ENCODE measurements at places on chromosomes 16 and 17.
A peak's percentile ranks its signal among the peaks of the same experiment; 100 is the strongest.

DNA sequence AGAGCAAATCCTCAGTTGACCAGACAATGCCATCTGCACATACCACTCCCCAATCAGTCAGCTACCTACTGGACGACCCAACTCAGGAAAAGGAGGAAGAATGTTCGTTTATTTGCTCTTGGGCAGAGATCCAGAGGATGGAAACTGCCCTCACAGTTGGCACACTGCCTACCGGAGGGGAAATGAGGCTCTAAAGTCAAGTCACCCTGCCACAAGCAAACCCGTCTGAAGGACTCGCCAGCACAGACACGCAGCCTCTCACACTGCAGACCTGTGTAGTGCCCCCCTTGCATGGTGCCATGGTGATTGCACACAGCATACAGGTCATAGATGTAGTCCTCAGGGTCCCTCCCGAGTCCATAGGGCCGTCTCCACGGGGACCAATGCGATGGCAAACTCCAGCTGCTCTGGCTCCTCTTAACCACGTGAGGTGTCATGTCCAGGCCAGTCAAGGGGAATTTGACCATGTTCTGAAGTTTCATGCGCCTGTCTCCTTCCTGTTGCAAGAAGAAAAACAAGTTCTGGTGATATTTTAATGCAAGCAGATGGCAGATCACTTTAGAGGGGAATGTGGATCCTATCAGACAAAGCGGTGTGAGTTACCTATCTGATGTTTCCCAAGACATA lies 69.5 kb downstream of the USP31 start:
- DNase-seq, result no peak

GRCh38 chr17:13957636-13958035 lies 111.7 kb upstream of the COX10 start:
- DNase-seq, result no peak

DNA sequence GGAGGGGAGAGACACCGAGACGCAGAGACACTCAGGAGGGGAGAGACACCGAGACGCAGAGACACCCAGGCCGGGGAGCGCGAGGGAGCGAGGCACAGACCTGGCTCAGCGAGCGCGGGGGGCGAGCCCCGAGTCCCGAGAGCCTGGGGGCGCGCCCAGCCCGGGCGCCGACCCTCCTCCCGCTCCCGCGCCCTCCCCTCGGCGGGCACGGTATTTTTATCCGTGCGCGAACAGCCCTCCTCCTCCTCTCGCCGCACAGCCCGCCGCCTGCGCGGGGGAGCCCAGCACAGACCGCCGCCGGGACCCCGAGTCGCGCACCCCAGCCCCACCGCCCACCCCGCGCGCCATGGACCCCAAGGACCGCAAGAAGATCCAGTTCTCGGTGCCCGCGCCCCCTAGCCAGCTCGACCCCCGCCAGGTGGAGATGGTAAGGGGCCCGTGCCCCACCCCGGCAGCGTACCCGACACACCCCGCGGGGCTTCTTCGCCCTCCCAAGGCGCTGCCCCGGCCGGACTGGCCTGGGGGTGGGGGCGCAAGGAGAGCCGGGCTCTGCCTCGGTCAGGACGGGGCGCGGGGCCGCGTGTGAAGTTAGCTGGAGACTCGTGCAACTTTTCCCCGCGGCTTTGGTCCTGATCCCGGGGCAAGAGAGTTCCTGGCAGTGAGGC lies 427 bp downstream of the PPP1R1B start:
- DNase-seq, result no peak

DNA sequence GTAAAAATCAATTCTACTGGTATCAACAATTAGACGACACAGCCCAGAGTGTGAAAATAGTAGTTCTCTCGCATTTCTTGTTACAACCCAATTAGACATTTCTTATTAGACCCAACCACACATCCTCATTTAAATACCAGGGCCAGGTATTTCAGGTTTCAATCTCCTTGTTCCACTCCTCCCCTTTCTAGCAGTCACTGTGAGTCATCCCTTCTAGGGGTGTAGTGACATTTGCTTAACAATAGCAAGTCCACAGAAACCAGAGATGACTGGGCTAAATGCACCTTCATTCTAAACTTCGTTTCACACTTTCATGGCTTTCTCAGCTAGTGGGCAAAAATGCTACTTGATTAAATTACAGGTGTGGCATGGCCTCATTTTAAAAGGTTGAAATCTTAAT lies 116.9 kb upstream of the CACNG3 start:
- DNase-seq, result no peak

GRCh38 chr16:55815320-55815719 lies 17.6 kb downstream of the CES1 start:
- DNase-seq, result no peak

GRCh38 chr16:64700628-64701027 lies 421.2 kb downstream of the CDH11 start:
- no peak for DNase-seq

- no peak for DNase-seq
These were observed 37.5 kb downstream of the SRCIN1 start for GRCh38 chr17:38568274-38568673.

- no peak for DNase-seq
These were observed 1.2 kb downstream of the QPRT start for GRCh38 chr16:29680180-29680598.

GRCh38 chr16:73339821-73340220 lies 291.9 kb upstream of the ZFHX3 start:
- DNase-seq, result no peak

DNA sequence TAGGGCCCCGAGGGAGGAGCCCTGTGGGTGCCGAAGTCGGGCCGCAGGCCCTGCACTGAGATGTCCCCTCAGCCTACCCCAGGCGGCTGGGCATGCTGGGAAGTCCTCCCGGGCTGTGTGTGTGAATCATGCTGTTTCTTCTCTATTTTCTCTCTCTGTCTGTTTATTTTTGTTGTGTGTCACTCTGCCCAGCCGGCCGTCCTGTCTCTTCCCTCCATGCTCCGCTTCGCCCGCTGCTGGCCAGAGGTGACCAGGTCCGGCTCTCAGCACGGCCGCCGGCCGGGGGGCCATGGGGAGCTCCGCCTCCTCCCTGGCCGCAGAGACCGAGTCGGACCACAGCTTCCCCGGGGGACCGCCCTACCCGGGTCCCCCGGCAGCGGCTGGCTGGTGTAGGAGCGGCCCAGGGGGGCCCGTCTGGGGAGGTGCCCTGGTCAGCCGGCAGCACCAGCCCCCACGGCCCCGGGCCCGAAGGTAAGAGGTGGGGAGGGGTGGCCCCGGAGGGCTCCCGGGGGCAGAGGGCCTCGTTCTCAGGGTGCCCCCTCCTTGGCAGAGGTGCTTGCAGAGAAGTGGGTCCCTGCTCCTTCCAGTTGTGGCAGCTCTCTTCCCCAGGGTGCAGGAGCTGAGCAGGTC lies 12.5 kb downstream of the CAPN15 start:
- no peak for DNase-seq

DNA sequence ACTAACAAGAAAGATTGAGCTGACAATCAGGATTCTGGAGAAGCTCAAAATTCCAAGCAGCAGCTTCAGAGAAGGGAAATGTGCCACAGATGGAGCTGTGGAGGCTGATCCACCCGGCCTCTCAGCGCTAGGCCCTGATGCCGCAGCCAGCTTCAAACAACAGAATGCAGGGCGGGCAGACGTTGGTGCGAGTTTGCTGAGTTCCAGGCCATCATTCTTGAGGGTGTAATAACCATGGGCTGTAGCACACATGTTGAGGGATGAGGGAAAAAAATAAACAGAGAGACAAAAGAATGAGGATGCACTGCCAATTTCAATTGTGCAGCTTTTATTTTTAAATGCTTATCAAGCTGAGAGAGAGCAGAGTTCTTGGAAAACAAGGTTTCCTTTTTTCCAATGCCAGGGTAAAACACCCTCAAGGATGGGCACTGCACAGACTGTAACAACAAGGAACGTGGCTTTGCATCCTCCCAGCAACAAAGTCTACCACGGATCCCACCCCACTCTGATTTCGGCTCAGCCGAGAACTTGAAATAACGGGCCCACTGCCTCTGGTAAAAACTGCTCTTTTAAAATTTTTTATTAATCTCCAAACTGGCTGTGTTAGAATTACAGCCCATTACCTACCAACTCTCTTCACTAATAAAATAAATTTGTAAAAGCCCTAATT lies 90.2 kb downstream of the SMG6 start:
- no peak for DNase-seq

- DNase-seq, result no peak
These were observed 44.0 kb upstream of the ABCC11 start for GRCh38 chr16:48291303-48291702.

GRCh38 chr17:67573987-67574657 lies 143.6 kb upstream of the NOL11 start:
- DNase-seq, result no peak

DNA sequence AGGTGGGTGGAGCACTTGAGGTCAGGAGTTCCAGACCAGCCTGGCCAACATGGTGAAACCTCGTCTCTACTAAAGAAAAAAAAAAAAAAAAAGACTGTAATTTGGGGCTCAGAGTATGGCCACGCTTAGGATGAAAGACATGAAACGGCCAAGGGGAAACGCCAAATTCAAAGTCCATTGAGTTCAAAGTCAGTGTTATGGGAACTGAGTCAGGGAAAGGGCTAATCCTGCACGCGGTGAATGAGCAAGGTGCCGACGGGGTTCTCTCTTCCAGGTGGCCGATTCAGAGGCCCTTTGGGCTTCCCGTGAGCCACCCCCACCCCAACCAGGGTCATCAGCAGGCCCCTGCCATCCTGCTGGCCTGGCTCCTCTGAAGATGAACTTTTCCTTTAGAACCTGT lies 7.5 kb upstream of the OSGIN1 start:
- DNase-seq, result no peak

DNA sequence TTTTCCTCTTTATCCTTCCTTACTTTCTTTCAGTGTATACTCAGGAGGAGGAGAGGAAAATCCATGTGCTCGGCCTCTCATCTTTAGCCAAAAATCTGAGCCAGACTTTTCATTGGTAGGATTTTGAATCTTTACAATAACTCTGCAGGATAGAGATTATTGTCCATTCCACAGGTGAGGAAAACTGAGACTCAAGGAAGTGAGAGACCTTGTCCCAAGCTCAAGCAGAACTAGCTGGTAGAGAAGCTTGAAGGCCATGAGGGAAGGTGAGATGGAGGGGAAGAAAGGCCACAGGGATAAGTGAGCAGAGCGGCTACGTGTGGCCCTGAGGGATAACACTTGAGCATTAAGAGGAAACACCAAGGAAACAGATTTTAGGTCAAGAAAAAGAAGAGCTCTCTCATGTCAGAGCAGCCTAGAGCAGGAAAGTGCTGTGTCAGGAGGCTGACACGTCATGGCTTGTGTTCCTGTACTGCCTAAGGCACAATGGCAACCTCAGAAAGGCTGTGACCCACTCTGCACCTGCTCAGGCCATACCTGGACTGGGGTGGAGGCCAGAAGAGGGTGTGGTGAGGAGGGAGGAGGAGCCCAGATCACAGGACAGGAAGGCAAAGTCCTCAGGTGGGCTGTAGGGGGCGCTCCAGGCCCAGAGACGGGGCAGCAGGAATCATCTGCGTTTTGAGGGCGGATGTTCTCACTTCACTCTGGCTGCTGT lies 11.9 kb downstream of the MT4 start:
- peak; percentile 76 for DNase-seq

GRCh38 chr16:66561381-66562080 lies 4.7 kb upstream of the CMTM1 start:
- no peak for DNase-seq

- DNase-seq, result no peak
These were observed 15.6 kb downstream of the MRPS23 start for GRCh38 chr17:57834146-57834741.

GRCh38 chr17:11082559-11082958 lies 158.5 kb upstream of the SHISA6 start:
- no peak for DNase-seq

DNA sequence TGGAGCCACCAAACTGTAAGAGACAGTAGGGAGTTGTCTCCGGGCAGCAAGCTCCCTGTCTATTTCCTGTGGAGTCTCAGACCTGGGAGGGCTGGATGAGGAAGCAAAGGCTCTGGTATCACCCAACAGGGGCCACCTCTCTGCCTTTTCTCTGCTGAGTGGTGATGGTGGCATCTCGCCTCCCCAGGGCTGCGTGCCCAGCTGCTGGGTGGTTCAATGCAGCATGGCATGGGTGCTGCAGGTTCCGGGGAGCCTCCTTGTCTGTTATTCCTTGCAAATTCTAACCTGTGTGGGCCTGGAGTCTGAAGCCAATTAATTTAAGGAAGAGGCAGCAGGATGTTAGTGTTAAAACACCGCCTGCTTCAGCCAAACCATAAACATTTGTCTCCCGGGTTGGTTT lies 78.2 kb downstream of the CCDC182 start:
- no peak for DNase-seq

GRCh38 chr16:85170066-85170491 lies 57.8 kb upstream of the CIBAR2 start:
- no peak for DNase-seq
